ENCODE measurements at places on chromosomes 5 and 9.

GRCh38 chr5:142883025-142883424 lies 112.8 kb downstream of the ARHGAP26 start:
- no peak for DNase-seq

DNA sequence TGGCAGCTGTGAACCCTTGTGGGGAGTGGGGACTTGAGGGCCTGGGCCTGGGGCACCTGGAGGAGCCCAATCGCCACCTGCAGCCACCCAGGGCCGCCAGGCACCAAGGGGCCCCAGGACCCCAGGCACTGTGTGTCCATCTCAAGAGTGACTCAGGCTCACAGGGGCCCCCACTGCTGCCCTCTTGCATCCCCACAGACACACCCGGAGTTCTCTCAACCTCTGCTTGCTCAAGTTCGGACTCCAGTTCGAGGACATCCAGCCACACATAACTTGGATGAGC lies 51.9 kb downstream of the MRPL36 start:
- DNase-seq = no peak

GRCh38 chr5:172380987-172381643 lies 73.2 kb downstream of the SH3PXD2B start:
- no peak for DNase-seq

GRCh38 chr5:68661237-68661636 lies 432.6 kb upstream of the SLC30A5 start:
- no peak for DNase-seq

DNA sequence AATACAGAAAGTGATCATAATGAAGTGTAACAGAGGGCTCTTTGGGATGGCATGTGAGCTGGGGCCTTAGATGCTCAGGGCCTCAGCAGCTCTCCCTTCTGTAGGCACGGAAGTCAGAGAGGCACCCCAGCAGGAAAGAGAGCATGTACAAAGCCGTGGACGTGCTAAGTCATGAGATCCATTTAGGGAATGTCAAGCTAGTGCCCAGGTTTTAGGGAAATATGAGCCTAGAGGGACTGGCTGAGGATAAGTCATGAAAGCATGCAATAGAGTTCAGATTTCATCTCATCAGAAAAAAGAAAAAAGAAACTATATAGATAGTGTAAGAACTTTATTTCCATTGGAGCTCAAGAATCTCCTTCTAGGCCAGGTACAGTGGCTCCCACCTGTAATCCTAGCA lies 379.5 kb upstream of the KLF4 start:
- no peak for DNase-seq

- DNase-seq = no peak
These were observed 3.7 kb upstream of the B4GALT7 start for GRCh38 chr5:177595991-177596774.

DNA sequence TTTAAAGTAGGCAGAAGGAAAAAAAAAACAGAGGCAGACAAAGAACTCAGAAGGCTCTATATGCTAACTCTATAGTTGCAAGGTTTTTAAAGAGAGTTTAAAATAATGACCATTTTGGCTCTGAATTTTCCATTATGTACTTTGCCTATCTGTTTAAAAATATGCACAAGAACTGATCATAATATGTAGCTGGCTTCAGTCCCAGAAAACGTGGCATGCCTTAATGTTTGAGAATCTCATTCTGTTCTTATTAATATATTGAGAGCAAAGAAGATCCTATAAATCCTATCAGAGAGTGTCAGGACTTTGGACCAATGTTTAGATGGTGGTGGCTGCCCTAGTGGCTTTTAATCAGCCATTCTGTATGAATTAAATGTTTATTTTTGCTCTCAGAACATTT lies 121.5 kb downstream of the JMY start:
- no peak for DNase-seq

- DNase-seq = no peak
These were observed 15.9 kb downstream of the PPP2R2B start for GRCh38 chr5:146862641-146863040.

GRCh38 chr5:133814152-133814551 lies 154.3 kb downstream of the C5orf15 start:
- DNase-seq = no peak

DNA sequence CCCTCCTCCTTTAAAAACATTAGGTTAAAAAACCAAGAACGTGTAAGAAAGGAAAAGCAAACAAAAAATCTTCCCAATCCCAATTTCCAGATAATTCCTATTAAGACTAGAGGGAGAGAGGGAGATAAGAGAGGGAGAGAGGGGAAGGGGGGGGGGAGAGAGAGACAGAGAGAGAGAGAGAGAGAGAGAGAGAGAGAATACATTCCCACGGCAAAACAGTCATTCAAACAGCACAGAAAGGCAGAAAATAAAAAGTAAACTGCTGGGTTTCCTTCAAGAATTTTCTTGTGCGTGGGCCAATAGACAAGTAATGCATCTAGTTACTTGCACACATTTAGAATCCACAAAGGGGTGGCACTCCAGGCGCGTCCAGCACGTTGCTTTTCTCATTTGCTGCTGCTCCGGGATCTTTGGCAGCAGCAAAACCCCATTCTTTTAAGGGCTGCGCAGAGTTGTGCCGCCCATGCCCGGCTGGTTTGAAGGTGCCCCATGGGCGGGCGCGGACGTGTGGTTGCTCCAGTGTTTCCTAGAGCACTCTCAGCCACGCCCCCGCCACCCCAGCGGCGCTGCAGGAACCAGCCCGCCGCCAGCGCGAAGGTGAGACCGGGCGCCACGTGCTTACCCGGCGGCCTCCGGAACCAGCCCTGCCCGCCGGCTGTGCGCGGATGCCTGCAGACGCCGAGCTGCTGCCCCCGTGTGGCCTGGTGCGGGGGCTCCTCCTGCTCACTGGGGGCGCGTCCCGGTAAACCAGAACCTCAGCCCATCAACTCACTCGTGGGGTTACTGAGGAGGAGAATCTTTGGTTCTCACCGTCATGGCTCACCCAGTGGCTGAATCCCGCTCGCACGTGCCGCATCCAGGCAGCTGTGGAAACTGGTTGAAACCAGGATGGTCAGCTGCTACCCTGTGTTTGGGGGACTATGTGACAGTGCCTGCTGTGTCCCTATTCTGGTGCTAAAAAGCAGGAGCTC lies 44.6 kb downstream of the STC2 start:
- peak; percentile 73 for DNase-seq

DNA sequence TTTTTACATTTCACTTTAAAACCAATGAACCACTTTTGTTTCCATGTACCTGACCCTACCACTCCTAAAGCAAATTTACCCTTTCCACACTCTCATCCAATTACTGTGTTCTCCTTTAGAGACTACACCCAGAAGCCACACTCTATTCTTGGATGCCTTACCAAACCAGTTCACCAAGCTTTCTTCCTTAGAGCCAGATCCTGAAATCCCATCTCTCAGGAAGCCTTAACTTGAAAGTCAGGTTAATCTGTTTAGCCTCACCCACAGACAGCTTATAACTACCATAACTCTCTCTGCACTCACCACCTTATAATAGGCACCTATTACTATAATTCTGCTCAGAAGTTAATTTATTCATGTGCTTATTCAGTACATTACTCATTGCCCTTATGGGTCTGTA lies 4.3 kb downstream of the CSNK1A1 start:
- no peak for DNase-seq

GRCh38 chr9:21160178-21160577 lies 6.3 kb downstream of the IFNA21 start:
- peak; percentile 88 for DNase-seq

GRCh38 chr5:59190746-59191145 lies 607.9 kb downstream of the RAB3C start:
- no peak for DNase-seq

DNA sequence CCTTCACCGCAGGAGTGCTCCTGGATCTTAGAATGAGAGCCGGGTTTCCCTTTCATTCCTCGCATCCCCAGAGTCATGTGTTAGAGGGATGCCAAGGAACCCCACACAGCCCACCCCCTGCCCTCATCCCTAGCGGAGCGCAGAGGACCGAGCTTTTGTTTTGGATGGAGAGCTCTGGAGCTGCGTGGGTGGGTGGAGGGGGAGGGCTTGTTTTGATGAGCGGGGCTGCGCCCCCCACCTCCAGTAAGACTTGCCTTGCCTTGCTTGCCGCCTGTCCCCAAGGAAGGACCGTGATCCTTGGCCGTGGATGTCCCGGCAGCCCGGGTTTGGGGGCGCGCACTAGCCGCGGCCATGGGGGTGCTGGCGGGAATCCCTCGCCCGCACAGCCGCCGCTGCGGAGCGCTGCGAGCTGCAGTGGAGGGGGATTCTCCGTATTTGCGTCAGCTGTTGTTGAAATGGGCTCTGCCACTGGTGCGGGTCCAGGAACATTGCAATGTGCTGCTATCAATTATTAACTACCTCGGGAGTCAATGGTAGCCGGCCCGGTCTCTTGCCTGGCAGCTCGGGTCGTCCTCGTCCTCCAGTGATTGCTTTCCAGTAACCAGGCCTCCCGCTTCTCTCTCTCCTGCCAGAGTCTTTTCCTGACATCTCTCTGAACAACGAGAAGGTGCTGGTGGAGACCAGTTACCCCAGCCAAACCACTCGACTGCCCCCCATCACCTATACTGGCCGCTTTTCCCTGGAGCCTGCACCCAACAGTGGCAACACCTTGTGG lies 1.0 kb downstream of the EGR1 start:
- DNase-seq = peak; percentile 53

- DNase-seq = no peak
These were observed 149.2 kb upstream of the IRX1 start for GRCh38 chr5:3446410-3446809.

GRCh38 chr5:142597546-142598337 lies 88.1 kb downstream of the FGF1 start:
- no peak for DNase-seq

DNA sequence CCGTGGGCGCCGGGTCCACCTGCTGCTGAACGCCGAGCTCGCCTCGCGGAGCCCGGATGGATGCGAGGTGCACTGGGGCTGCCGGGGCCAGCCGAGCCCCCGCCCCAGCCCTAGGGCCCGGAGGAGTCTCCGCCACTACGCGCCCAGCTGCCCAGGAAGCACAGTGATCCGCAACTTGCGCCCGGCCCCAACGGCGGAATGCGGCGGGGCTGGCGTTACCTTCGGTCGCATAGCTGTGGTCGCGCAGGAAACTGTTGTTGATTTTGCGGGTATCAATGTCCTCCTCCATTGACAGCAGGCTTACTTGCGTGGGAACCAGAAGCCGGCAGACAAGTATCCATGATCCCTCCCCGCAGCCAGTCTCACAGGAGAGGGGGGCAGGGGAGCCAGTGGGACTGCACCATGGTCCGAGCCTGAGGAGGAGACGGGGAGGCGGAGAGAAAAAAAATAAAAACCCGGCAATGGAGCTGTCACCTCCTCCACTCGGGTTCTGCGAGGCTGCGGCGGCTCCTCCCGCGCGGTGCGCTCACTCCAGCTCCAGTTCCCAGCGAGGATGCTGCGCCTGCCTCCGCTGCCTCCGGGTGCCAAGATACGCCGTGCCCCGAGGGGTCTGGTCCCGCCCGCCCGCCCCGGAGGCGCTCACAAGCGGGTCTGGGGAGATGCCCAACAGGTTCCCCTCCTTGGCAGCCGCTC lies 628 bp downstream of the PPP2R2B start:
- DNase-seq = peak; percentile 71

DNA sequence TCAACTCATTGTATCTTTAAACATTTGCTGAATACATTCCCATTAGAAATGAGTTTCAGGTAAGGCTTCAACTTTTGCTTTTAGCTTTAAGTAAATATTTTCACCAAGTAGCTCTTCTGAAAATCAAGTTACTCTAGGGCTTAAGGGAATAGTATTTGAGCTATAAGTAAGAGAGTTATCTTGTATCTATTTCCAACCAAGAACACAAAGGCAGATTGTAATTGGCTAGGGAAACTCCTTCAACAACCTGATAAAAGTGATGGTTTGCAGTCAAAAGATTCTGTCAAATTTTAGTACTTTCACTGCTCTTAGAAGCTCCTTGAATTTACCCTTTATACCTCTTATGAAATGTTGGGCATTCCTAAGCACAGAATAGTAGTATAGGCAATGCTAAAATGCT lies 13.0 kb downstream of the ELL2 start:
- DNase-seq = no peak

- DNase-seq = no peak
These were observed 11.7 kb downstream of the MED7 start for GRCh38 chr5:157130925-157131324.

DNA sequence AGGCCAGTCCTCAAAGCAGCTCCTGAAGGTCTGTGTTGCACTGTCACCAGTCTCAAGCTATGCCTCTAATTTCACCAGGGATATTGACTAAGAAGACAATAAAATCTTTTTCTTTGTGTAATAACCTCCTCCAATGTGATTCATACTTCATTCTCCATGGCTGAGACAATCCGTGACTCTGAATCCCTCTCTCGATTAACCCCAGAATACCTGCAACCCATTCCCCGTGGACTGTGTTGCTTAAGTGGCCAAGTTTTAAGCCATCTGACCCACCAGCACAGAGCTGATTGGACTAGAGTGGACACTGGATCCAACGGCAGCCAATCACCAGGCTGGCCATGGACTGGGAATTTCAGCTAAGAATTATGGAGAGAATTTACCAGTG lies 5.4 kb upstream of the CCIN start:
- DNase-seq = no peak

DNA sequence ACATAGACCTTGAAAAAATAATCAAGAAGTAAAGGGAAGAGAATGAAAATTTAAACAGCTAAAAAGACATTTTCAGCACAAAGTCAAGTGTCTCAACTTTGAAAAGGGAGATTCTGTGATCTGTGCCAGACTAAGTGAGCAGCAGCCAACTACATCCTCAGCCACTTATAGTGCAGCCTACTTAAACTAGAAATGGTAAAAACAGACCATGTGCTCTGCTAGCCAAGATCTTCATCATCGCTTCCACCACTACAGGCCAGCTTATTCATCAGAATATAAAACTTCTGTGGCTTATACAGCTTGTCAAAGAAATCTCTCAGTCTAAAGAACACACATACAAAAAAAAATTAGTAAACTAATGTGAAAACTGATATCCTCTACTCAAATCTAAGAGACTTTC lies 63.5 kb downstream of the CEMIP2 start:
- DNase-seq = no peak

GRCh38 chr9:82332774-82333152 lies 344.2 kb downstream of the SPATA31D1 start:
- DNase-seq = no peak

DNA sequence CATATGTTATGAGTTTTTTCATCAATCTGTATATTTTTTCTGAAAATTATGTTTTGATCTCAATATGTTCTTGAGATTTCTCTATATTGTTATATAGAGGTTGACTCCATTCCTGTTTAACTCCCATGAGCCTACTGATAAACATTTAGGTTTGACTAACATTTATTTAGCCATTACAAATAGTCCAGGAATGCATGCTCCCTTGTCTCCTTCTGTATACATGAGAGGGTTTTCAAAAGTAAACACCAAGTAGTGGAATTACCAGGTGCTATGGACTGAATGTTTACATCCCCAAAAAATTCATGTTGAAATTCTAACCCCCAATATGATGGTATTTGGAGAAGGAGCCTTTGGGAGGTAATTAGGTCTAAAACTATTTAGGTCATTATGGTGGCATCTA lies 3.5 kb upstream of the OR5C1 start:
- DNase-seq = no peak
